Stimulated activated CD4-positive, alpha-beta T cell treated with anti-CD3 and anti-CD28 coated beads, Interleukin-15, amount 100 ng/mL, for 1 hour (primary cell): ENCODE measurements at places on chromosomes 11 and 22.

DNA sequence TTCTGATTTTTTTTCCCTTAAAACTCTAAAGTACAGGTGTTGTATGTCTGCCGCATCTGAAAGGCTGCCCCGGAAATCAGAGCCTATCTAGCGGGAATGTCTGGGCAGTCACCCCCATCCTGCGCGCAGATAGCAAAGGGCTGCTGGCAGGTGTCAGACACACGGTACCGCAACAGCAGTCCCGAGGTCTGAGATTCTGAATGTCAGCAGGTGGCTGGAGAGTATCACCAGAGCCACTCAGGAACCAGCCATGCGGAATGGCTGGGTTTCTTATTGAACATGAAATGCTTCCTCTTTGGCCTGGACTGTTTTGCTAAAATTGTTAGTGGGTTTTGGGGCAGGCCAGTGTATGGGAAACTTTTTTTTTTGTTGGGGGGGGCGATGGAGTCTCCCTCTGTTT, 53.3 kb downstream of the CERK start:
- no peak for DNase-seq

DNA sequence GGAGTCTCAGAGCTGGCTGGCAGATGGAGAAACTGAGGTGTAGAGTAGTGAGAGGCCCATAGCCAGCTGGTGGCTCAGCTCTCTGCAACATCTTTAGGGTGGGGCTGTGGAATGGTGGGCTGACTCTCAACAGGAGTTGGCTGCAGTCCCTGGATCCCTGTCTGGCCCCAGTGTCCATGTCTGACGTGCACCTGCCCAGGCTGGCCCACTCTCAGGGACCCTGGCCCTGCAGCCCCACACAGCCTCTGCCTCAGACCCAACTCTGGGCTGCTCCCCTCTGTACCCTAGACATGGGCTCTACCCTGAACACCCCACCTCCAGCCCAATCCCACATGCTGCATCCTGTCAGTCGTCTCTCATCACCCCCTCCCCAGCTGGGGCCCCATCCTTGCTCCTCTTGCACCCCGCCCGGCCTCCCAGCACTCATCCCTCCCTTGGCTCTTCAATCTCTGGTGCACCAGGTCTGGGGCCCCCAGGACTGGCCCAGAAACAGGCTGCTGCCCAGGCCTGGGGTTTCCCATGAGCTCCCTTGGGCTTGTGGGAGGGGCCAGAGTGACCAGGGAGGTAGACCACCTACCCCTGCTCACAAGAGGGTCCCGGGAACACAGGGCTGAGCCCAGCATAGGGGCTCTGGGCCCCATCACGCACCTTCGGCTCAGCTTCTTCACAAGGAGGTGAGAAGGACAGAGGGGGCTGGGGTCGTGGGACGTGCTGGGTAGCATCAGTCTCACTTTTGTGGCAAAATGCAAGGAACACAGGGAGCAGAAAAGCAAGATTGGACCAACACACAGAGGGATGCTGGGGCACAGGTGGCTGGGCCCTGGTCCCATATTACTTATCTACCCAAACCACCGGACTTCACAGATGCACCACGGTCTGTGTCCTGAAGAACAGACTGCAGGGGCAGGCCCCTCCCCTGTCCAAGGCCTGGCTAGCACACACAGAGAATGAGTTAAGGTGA, 31.5 kb downstream of the ARVCF start:
- DNase-seq: no peak

DNA sequence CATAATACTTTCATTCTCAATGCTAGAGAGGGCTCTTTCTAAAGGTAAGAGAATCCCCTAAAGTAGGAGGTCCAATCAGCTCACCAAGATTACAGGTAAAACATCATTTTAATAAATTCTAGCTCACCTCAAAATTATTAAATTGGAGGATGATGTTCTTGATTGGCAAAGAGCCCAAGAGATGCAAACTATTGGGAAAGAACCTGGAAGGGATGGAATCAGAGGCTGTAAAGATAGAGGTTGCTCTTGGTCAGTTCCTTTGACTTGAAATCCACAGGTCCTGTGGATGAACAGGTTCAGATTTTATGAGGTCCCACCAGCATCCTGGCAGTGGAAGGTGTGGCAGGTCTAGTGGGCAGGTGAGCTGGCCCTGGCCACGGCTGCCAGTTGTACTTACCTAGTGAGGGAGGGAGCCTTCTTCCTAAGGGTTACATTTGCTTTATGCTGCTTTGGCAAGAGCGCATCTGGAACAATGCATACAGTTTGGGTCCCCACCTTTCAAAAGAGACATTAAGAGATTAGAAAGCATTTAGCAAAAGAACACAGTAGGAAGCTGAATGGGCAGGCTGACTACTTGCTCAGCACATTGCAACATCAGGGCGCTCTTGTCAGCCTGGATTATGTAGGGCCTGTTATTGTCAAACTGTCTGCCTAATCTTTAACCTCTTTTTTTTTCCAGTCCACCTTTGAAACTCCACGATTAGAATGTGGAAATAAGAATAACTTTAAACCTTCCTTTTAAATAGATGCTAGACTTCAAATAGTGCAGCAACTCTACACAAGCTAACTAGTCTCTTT, 97.0 kb downstream of the RDX start:
- DNase-seq: no peak

GRCh38 chr11:121451986-121452608, at the start of gene SORL1:
TSS of gene SORL1 (plus strand) at chr11:121452314. CDS start at chr11:121452332, 18 bp downstream.
- DNase-seq: peak; percentile 56

- DNase-seq: no peak
Measured at GRCh38 chr11:27496461-27496860, 10.1 kb downstream of the LIN7C start.

GRCh38 chr11:119496469-119496868, 73.5 kb upstream of the THY1 start:
- DNase-seq: no peak

- DNase-seq: no peak
Measured at GRCh38 chr11:114890038-114890437, 211.7 kb downstream of the NXPE2 start.

GRCh38 chr11:113137713-113138529, 176.5 kb upstream of the TTC12 start:
- DNase-seq: no peak
